ENCODE measurements at places on chromosomes 2 and 18. TPM values are rescaled to one million over a fixed set of nuclear protein-coding genes. Genes with fewer than 3 reads are reported as not detected.

DNA sequence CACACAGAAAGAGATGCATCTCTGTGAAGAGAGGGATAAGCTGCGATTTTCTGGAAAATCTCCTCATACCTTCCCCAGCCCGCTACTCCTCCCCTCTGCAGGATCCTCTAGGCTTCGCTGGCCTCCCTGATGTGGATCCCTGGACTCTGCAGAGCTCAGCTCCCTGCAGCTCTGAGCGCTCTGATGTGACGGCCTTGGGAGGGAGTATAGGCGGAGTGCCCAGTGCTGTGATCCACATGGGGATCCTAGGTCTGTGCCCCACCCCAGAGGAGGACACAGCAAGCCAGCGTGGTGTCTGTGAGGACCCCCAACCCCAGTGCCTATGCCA lies 111.0 kb downstream of the GYPC start:
- H3K4me3 ChIP-seq: no peak overlapping the region
- peaks cover 5% of the 10 kb centered on the region for H3K36me3 ChIP-seq
- H3K4me1 ChIP-seq: peaks cover 35% of the 10 kb centered on the region

GRCh38 chr2:199485732-199486335 lies 28.1 kb upstream of the SATB2 start:
- peaks cover 5% of the 10 kb centered on the region for H3K27me3 ChIP-seq
- no peaks in the 10 kb centered on the region for H3K36me3 ChIP-seq
- H3K4me3 ChIP-seq: no peak overlapping the region
- DNase-seq: peak; percentile 36

GRCh38 chr2:29796446-29796845 lies 124.9 kb downstream of the ALK start:
- H3K27me3 ChIP-seq: peaks cover 5% of the 10 kb centered on the region
- H3K4me1 ChIP-seq: no peaks in the 10 kb centered on the region
- no peaks in the 10 kb centered on the region for H3K36me3 ChIP-seq
- no peak overlapping the region for H3K4me3 ChIP-seq

- H3K4me1 ChIP-seq: no peaks in the 10 kb centered on the region
- no peak for DNase-seq
- H3K4me3 ChIP-seq: no peak overlapping the region
- no peaks in the 10 kb centered on the region for H3K36me3 ChIP-seq
- H3K27me3 ChIP-seq: peaks cover 2% of the 10 kb centered on the region
These were observed 166.1 kb downstream of the TFCP2L1 start for GRCh38 chr2:121118951-121119350.

Gene FLACC1
- 2.7 TPM for total RNA-seq

GRCh38 chr2:66324909-66325528 lies 109.9 kb upstream of the MEIS1 start:
- no peaks in the 10 kb centered on the region for H3K27me3 ChIP-seq
- no peak overlapping the region for H3K4me3 ChIP-seq
- no peaks in the 10 kb centered on the region for H3K36me3 ChIP-seq
- H3K4me1 ChIP-seq: no peaks in the 10 kb centered on the region

Gene KIDINS220
- total RNA-seq: 35.1 TPM

Gene FAM161A
- total RNA-seq: 2.5 TPM

GRCh38 chr2:201208563-201209252 lies 25.8 kb downstream of the CASP10 start:
- H3K36me3 ChIP-seq: peaks cover 51% of the 10 kb centered on the region
- no peaks in the 10 kb centered on the region for H3K27me3 ChIP-seq
- DNase-seq: no peak
- H3K4me3 ChIP-seq: no peak overlapping the region
- H3K27ac ChIP-seq: no peak overlapping the region

DNA sequence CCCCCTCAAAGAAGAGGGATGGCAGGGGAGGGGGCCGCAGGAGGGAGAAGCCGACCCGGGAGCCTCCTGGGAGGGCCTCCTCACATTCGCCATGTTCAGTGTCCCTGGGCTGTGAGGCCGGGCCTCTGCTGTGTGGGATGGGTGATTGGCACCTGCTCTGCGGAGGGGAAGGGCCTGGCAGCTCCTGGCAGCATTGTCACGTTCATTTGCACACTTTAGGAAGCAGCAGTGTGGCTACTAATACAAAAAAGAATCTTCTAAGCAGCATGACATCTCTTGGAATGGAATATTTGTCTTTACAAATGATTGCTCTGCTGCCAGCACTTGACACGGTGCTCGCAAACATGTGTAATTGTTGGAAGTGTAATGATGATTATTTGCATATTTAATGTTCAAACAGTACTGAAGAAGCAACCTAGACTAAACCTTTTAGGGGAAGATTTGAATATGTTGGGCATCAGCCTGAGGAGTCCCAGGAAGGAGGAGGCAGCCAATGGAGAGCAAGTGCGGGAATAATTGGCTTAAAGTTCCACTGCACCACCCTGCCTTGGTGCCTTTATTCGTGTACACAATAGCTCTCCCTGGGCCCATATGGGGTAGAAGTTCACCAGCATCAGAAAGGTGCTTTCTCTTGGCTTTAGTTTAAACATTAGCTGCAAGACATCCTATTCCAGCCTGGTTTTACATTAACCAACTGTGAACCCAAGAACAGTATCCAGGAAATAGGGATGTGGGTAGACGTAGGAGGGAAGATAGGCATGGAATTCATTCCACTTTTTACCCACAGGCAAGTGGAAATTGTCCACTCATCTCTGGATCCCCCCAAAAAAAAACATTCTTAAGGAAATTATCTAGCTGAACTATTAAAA lies 404.9 kb downstream of the TMEM182 start:
- H3K4me3 ChIP-seq: no peak overlapping the region
- DNase-seq: no peak
- H3K27me3 ChIP-seq: no peaks in the 10 kb centered on the region
- H3K27ac ChIP-seq: no peak overlapping the region
- H3K4me1 ChIP-seq: no peaks in the 10 kb centered on the region

Gene CHRND
- not detected for total RNA-seq

- no peaks in the 10 kb centered on the region for H3K36me3 ChIP-seq
- H3K27me3 ChIP-seq: peaks cover 76% of the 10 kb centered on the region
These were observed 1.9 kb downstream of the GLI2 start for GRCh38 chr2:120737340-120738101.

Measured in activated CD4-positive, alpha-beta memory T cell treated with anti-CD3 and anti-CD28 coated beads, Interleukin-2, amount 10 ng/mL, durations not matched to agents 7 days and 5 days (primary cell).